Thyroid gland (tissue), 4 donors: ENCODE measurements at places on chromosomes 12 and 14. TPM values are rescaled to one million over a fixed set of nuclear protein-coding genes. Genes with fewer than 3 reads are reported as not detected.

Gene HSPB8
- 73.9 TPM for total RNA-seq

Gene KRT6A
- not detected for total RNA-seq

Gene LMNTD1
- not detected for total RNA-seq

Gene NINJ2
- 0.49 TPM for total RNA-seq

Gene FAM177A1
- 55.6 TPM for total RNA-seq

Gene AICDA
- not detected for total RNA-seq

Gene KRT72
- not detected for total RNA-seq

Gene CLEC1B
- not detected for total RNA-seq
